Substantia nigra (tissue), 51 donors: ENCODE measurements at places on chromosomes 3 and 15.
A peak's percentile ranks its signal among the peaks of the same experiment; 100 is the strongest.

GRCh38 chr15:84702961-84703482 is 12.9 kb downstream of the SEC11A start:
- no peak for DNase-seq

DNA sequence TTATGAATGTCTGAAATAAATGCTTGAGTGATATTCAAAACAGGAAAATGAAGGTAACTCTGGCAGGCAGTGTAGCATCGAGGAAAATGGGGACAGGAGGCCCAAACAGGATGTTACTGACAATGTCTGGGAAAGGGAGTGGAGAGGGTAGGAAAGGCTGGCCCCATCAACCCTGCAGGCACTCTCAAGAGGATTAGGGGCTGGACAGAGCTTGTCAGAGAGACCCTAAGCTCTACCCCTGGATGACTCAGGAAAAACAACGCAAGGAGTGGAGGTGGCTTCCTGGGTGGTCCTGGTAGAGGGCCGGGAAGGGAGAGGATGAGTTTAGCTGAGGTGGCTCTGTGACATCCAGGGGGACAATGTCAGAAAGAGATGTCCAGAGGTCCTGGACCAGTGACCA is 106.0 kb downstream of the RYK start:
- DNase-seq, result no peak

- DNase-seq, result no peak
Observed at GRCh38 chr3:114609973-114610630, 316.3 kb downstream of the TIGIT start.

GRCh38 chr15:36407647-36408046 is 171.8 kb upstream of the CDIN1 start:
- no peak for DNase-seq

DNA sequence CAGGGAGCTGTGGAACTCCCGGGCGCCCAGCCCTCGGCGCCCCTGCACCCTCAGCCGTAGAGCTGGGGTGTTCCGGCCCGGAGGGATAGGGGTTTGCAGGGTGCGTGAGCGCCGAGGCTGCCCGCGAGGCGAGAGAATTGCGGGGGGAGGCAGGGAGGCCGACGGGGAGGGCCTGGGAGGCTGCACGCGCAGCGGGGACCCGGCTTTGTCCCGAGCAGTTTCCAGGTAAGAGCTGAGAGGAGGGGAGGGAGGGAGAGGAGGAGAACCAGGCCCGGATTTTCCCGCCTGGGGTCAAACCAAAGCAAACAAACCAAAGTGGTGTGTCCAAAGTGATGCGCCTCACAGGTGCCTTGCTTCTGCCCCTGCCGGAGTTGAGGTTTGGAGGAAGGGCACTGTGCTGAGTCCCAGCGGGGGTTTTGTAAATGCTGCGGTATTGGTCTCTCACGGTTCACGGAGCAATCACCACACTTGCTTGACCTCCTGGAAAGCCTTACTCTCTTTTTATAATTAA is 146.4 kb downstream of the TJP1 start:
- DNase-seq, result no peak

DNA sequence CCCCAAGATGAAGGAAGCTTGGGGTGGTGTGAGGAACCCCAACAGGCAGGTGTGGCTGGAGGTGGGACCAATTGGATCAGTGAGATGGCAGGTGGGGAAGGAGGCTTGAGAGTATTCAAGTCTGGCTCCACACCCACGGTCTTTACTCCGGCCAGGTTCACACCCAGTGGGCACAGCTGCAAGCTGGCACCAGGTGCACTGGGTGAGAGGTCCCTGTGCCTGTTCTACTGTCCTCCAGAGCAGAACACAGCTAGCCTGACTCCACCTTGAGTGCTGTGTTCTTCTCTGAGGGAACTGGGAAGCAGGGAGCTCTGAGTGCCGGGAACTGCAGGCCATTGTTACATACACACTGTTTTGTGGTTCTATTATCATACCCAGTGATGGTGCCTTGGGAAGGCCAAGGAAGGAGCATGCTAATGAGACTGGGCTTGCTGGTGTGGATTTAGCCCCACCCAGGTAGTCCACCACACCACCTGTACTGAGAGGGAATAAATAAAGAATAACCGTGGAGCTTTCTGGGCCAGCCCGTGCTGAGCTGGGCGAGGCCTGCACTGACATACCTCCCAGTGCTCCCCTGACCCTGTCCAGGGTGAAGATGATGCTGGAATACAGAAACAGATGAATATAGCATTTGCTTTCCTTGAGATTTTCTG is 93.4 kb downstream of the ABHD5 start:
- DNase-seq, result no peak

DNA sequence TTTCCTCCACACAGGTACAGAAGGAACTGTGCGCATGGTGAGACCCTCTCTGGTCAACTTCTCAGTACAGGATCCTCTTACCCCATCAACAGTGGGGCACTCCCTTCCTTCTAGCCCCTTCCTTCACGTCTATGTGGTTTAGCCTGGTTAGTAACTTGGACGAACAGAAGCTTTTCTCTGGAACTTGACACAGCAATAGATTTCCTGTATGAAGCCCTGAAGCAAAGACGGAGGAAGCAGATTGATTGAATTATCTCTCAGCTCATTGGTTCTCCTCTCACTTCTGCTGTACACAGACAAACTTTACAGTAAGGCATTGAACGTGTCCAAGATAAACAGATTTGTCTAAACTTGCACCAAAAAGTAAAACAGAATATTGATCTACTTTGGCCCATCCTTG is at the start of gene CD200R1:
TSS of gene CD200R1 (minus strand) at position 210 of the 400 bp plus-strand sequence. CDS start 246 bp downstream, outside the sequence.
- no peak for DNase-seq

- DNase-seq, result no peak
Observed at GRCh38 chr3:39332525-39332924, 3.0 kb downstream of the CCR8 start.

DNA sequence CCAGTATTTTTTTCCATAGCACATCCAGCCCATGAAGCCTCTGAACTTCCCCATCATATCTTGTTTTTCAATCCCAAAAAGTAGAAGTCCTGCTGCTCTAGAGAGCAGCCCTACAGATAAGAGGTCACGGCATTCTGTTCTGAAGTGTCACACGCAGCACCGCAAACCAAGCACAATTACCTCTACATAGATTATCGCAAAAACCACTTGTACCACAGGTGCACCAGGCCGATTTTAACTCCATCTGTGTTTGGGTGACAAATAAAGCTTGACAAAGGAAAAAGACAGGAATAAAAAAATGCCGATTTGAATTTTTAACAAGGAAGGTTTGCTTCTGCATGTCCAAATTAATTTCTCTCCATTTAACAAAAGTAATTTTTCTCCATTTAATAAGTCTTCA is 113.7 kb downstream of the MYO5A start:
- DNase-seq, result no peak

DNA sequence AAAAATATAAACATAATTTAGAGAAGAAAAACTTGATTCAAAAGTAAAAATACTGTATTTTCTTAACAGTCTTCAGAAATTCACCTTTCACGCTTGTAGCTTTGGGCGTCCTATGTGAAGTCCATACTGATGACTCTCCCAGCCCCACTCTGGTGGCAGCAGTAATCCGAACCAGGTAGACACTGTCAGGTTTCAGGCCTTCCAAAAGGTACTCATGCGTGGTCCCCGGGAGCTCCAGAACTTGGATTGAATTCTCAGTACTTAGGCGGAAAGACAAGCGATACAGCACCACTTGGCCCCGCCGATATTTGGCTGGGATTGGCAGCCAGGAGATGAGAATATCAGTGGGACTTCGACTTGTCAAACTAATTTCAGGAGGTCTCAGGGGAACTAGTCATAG is 69.7 kb downstream of the PRTG start:
- no peak for DNase-seq

DNA sequence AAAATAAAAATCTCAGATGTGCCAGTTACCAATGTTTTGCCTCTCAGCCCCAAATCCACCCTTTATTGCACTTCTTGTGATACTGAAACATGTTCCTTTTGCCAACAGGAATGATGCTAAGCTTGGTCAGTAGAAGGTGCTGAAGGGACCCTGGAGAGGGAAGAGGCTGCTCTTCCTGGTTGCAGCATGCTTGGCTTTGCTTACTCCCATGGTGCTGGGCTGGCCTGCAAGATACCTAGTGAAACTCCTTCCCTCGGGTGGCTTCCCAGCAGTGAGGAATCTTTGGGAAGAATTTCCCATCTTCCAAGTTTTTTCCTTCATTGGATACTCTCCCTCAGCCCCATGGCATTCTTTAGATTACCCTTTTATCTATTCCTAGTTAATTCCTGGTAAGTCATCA is 151.8 kb upstream of the TGFBR2 start:
- DNase-seq, result no peak

GRCh38 chr15:63256433-63257274 is 20.8 kb upstream of the APH1B start:
- no peak for DNase-seq

DNA sequence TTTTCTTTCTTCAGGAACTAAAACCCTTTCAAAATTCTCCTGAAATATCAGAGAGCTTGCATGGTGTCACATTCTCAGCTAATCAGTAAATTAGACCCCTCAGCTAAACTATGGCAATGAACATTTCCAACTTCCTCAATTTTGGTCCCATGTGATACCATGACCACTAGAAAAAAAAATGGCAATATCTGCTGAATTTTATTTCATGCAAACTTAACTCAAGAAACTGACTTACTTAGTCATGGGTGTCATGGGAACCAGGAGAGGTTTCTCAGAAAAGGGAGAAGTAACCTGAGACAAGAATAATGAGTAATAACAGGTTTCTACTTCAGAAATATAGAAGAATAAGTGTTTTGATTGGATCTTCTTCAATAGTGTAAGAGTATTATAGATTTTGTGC is 784.6 kb upstream of the ALCAM start:
- no peak for DNase-seq

- DNase-seq, result no peak
Observed at GRCh38 chr3:188683032-188683521, 488.7 kb upstream of the TPRG1 start.

- DNase-seq, result no peak
Observed at GRCh38 chr15:45225506-45226273, 26.3 kb upstream of the SLC28A2 start.

- no peak for DNase-seq
Observed at GRCh38 chr3:127834771-127835170, 12.5 kb upstream of the MGLL start.

- no peak for DNase-seq
Observed at GRCh38 chr3:8365541-8365940, 136.1 kb upstream of the LMCD1 start.

GRCh38 chr3:13479332-13479581 is 849 bp upstream of the HDAC11 start:
- DNase-seq, result peak; percentile 93

DNA sequence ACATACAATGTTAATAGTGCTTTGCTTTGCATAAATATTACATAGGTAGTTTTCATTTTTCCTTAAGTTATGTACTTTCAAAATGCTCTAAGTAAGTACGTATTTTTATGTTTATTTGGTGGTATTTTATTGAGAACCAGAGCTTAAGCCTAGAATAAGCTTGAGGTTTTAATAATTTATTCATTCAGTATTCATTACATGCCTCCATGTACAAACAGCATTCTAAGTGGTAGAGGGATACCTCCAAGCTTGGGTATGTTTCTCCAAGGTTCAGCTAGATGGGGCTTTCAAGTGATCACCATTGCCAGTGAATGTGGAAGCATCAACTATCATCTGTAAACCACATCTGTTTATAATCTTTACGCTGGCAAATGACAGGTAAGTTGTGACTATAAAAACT is 52.3 kb downstream of the PEAK1 start:
- no peak for DNase-seq

DNA sequence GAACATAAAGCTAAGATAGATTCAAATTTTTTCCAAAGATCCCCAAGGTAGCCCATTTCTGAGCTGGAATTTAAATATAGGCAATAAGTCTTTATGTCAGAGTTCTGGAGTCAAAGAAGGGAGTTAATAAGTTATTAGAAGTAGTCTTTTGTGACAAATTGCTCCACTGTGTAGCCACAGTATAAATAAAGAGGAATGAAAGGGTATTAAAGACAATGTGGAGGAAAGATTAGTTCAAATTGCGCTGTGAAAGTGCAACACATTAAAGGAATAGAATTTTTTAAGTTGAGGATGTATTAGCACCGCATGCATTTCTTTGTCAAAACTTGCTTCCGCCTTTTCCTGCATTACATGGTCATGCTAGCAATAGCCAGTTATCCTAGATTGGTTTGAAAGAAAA is 666.6 kb upstream of the CCDC54 start:
- DNase-seq, result no peak

DNA sequence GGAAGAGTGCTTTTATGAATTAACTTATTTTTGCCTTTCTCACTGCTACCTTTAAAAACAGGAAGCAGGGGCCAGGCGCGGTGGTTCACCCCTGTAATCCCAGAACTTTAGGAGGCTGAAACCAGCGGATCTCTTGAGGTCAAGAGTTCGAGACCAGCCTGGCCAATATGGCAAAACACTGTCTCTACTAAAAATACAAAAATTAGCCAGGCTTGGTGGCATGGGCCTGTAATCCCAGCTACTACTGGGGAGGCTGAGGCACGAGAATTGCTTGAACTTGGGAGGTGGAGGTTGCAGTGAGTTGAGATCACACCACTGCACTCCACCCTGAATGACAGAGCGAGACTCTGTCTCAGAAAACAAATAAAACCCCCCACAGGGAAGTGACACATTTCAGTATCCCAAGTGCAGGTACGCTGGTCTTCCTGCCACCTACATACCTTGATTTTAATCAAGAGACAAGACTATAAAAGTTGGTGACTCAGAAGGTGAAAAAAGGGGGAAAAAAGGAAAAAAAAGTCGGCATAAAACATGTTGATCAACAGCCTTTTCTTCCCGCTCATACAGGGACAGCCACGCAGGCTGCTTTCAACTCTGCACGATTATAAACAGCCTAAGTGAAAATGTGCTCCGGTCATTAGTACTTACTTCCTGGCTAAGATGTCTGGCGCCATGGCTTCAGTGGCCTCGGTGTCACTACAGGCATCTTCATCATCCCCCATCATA is 18.8 kb downstream of the PPP1R2 start:
- DNase-seq, result no peak

GRCh38 chr15:74631935-74632560 is 16.4 kb downstream of the CLK3 start:
- DNase-seq, result peak; percentile 62

DNA sequence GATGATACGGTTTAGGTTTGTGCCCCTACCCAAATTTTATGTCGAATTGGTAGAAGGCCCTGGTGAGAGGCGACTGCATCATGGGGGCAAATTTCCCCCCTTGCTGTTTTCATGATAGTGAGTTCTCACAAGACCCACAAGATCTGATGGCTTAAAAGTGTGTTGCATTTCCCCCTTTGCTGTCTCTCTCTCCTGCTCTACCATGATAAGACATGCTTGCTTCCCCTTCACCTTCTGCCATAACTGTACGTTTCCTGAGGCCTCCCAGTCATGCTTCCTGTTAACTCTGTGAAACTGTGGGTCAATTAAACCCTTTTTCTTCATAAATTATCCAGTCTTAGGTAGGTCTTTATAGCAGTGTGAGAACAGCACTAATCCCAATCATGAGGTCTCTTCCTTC is 381.2 kb downstream of the RSL24D1 start:
- no peak for DNase-seq
